ENCODE measurements at places on chromosomes 13 and 19.

- DNase-seq = no peak
Observed at GRCh38 chr19:3474010-3474409, 6.3 kb downstream of the SMIM24 start.

DNA sequence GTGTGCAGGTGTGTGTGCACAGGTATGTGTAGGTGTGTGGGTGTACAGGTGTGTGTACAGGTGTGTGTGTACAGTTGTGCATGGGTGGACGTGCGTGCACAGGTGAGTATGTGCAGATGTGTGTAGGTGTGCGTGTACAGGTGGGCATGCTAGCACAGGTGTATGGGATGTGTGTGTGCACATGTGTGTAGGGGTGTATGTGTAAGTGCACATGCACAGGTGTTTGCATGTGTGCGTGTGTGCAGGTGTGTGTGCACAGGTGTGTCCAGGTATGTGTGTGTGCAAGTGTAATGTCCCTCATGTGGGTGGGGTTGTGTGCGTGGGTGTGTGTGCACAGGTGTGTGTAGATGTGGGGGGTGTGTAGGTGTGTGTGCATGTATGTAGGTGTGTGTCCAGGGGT lies 27.5 kb upstream of the TFDP1 start:
- no peak for DNase-seq

DNA sequence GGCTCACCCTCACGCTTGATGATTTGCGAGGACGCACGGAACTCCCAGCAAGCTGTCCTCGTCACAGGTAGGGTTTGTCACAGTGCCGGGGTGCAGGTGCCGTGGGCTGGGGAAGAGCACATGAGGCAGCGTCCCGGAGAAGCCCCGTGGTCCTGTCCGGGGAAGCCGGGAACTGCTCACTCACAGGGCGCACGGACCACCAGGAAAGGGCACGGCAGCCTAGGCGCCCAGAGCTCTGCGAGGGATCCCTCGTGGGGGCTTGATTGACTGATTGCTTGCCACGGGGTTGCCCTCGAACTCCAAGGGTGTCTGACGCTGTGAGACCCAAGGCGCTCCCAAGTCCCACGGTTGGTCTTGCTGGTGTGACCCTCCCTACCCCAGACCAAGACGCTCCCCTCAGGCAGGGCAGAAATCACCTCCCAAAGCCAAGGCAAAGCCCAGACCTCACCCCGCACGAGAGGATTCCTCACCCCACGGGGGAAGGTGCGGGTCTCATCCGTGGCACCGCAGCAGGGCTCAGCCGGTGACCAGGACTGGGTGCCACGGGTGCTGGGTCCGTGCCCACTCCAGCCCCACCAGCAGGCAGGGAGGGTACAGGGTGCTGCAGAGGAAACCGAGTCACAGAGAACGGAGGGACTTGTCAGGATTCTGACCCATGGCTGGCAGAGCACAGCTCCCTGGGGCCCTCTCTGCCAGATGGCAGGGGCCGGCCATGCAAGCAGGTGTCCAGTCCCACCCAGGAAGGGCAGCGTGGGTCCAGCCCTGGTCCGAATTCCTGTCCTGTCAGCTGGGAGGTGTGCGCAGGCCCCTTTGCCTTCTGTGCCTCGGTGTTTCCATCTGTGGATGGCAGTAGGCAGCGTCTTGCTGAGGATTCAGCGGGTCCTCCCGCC lies 7.7 kb downstream of the C2CD4C start:
- no peak for DNase-seq

DNA sequence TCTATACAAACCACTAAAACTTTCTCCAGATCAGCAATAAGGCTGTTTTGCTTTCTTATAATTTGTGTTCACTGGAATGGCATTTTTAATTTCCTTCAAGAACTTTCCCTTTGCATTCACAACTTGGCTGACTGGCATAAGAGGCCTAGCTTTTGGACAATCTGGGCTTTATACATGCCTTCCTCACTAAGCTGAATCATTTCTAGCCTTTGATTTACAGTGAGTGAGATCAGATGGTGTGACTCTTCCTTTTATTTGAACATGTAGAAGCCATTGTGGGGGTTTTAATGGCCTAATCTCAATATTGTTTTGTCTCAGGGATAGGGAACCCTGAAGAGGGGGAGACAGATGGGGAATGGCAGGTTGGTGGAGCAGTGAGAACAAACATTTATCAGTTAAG lies 82.7 kb downstream of the FOXO1 start:
- DNase-seq = no peak

GRCh38 chr13:44605721-44606120 lies 29.6 kb upstream of the TSC22D1 start:
- no peak for DNase-seq

- DNase-seq = no peak
Observed at GRCh38 chr19:9009935-9010651, at the start of gene MUC16. Gene MUC16, minus strand, starts transcription at chr19:9010409.

- DNase-seq = no peak
Observed at GRCh38 chr13:78046331-78046730, 127.7 kb upstream of the EDNRB start.

DNA sequence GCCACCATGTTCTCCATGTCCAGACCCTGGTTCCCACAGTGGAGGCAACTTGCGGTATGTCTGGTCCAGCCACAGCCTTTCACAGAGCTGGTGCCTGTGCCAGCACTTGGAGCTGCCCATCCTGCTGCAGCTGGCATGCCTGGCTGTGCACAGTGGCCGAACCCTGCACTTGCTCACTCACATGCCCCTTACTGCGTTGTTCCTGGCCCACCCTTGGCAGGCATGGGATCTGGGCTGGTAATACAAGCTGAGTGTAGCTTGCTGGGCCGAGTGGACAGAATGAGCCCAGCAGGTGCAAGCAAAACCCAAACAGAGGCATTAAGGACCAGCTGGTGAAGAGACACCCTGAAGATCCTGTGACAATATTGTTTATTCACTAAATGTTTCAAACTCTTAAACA lies 583.9 kb upstream of the SLITRK6 start:
- DNase-seq = no peak

DNA sequence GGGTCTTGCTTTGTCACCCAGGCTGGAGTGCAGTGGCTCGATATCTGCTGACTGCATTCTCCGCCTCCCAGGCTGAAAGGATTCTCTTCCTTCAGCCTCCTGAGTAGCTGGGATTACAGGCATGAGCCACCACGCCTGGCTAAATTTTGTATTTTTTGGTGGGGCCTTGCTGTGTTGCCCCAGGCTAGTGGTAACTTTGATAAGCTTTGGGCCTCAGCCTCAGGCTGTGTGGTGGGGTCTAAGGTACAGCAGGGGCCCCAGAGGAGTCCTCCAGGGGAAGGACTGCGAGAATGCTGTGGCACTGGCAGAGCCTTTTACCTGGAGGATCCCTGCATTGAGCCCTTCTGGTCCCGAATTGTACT lies 7.2 kb downstream of the DOT1L start:
- no peak for DNase-seq

DNA sequence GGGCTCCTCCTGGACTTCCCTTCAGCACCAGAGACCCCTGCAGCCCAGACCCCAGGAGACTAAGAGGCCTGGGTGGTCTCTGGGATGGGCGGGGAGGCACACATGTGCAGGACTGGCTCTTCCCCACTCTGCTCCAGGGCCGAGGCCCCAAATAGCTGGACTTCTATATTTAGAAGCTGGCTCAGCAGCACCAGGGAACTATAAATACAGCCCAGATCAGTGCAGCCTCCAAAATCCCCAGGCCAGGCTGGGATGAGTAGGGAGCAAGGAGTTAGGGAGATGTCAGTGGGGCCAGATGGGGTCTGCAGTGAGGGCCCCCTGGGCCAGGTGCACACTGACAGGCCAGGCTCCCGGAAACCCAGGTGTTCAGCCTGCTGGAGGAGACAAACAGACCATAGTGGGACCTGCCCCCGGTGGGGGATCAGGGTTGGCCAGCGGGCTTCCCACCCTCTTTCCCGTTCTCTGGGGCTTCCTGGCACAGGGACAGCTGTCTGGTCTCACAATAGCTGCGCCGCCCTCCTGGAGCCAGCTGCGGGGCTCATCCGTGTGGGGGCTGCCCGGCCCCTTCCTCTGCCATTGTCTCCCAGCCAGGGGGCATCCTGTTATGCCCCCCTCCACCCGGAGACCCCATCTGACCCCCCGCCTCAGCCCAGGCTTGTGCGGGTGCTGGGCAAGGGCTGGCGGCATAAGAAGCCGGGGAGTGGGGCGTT lies 5.5 kb upstream of the ADGRE5 start:
- no peak for DNase-seq

- DNase-seq = peak; percentile 92
Observed at GRCh38 chr19:18294467-18294864, 13.0 kb upstream of the JUND start.

DNA sequence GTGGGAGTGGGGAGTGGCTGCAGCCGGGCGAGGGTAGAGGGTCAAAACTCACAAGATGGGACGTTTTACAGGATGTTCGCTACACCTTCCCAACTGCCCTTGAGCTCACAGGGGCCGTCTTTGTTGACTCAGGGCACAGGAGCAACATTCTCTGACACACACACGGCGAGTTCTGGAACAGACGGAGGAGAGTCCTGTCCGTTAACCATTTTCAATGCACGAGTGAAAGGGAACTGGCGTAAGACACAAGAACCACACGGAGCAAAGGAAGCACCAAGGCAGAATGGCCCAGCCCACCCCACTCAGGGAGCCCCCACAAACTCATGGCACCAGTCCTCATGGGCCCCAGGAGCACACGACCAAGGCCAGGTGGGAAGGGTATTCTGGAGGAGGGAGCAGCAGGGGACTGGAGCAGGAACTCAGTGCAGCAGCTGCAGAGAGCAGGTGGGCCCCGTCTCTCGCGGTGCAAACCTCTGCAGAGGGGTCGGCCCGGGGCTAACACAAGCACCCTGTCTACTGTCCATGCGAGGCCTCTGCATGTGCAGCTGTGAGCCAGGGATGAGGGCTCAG lies 37.9 kb upstream of the ISYNA1 start:
- no peak for DNase-seq

GRCh38 chr19:35260694-35261304 lies 8.0 kb upstream of the USF2 start:
- no peak for DNase-seq

DNA sequence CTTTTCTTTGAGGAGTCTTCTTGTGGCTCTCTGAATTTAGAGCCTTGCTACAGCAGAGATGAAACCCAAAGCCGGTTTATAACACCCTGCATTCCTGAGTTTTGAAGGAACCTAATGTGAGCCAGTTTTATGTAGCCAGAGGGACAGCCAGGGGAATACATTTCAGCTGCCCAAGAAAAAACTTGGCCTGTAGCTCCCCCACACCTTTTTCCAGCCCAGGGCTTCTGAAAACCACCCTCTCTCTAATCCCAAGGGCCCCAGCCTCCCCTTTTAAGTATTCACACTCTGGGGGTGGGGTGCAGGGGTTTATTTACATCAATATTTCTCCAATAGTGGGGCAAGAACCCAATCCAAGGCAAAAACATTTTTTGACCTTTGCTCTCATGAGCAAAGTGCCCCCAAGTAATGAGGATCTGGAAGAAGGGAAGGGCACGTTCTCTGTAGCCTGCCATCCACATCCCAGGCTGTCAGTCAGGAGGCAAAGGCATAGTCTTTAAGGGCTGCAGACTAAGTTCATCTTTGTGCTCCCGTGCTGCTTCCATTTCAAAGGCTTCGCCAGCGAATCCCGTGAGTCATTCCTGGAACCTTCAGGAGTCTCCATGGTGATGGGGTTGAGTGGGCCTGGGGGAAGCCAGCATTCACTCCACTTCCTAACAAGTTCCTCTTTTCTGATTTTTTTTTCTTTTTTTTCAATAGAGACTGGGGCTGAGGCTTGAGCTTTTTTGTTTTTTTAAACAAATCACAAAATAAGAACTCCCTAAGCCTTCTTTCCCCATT lies 33.2 kb upstream of the MEDAG start:
- no peak for DNase-seq

GRCh38 chr13:29039212-29039611 lies 219.1 kb downstream of the MTUS2 start:
- no peak for DNase-seq

GRCh38 chr13:113405481-113406300 lies 41.8 kb upstream of the GRTP1 start:
- DNase-seq = no peak

GRCh38 chr13:44686531-44686934 lies 110.4 kb upstream of the TSC22D1 start:
- DNase-seq = no peak

GRCh38 chr13:52599848-52600603 lies 42.2 kb upstream of the HNRNPA1L2 start:
- no peak for DNase-seq

GRCh38 chr19:55655648-55656040 lies 809 bp downstream of the U2AF2 start:
- no peak for DNase-seq

DNA sequence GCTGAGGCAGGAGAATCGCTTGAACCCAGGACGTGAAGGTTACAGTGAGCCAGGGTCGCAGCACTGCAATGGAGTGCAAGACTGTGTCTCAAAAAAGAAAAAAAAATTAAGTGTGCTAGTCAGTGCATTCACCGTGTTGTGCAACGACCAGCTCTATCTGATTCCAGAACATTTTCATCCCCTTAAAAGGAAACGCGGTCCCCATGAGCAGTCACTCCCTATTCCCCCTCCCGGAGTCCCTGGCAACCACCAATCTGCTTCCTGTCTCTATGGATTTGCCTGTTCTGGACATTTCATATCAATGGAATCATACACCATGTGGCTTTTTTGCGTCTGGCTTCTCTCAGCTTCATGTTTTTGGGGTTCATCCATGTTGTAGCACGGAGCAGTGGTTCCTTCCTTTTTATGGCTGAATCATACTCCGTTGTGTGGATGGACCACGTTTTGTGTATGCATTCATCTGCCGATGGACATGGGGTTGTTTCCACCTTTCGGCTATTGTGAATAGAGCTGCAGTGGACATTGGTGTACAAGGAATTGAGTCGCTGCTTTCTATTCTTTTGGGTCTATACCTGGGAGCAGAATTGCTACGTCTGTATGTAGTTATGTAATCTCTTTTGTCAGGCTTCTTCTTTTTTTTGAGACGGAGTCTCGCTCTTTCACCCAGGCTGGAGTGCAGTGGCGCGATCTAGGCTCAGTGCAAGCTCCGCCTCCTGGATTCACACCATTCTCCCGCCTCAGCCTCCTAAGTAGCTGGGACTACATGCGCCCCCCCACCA lies 19.8 kb downstream of the MYO9B start:
- DNase-seq = no peak

DNA sequence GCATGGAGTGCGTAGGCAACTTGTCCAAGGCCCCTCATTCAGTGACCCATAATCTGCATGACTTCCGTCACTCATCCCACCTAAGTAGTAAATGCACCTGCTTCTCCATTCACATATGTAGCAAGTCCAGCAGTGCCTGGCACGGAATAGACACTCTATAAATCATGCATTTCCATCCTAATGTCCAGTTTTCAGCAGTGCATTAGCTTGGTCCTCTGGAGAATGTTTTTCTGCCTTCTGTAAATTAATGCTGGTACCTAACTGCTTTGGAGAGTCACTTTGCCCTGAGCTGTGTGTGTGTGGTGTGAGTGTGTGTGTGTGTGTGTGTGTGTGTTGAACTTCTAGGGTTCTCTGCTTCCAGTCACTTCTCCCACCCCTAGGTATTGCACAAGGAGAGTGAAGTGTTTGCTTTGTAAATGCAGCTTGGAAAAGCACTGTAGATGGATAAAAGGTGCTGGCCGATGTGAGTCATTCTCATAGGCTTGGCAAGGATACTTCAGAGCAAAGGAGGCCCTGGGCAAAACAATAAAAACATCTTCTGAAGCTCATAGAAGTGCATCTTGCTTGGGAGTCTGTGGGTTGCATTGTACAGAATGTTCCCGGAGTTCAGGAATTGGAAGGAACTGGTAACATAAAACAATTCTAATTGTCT lies 181.8 kb downstream of the KATNAL1 start:
- DNase-seq = no peak

- no peak for DNase-seq
Observed at GRCh38 chr13:75661443-75661842, 25.3 kb downstream of the LMO7 start.

- DNase-seq = no peak
Observed at GRCh38 chr13:49498206-49498605, 2.5 kb downstream of the PHF11 start.
